ENCODE measurements at places on chromosomes 2 and 18.

DNA sequence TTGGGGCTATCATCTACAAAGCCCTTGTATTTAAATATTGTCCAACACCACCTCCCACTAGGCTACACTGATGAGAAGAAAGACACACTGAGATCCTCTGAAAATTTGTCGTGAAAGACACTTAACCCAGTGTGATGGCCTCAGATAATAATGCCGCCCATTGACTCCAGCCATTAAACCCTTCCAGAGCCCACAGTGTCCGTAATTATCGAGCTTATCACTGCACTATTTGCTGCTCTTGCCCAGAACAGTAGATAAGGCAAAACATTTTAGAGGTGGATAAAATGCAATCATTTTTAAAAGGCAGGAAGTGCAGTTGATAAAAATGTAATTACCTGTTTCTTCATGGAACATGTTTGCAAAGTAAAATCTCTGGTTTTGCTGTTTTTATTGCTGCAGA, 121.3 kb upstream of the DDX18 start:
- no peak for DNase-seq

GRCh38 chr18:45839414-45840395, 14.2 kb downstream of the SIGLEC15 start:
- DNase-seq, result peak; percentile 61

- DNase-seq, result peak; percentile 44
Measured at GRCh38 chr2:152189622-152190495, 14.3 kb upstream of the STAM2 start.

DNA sequence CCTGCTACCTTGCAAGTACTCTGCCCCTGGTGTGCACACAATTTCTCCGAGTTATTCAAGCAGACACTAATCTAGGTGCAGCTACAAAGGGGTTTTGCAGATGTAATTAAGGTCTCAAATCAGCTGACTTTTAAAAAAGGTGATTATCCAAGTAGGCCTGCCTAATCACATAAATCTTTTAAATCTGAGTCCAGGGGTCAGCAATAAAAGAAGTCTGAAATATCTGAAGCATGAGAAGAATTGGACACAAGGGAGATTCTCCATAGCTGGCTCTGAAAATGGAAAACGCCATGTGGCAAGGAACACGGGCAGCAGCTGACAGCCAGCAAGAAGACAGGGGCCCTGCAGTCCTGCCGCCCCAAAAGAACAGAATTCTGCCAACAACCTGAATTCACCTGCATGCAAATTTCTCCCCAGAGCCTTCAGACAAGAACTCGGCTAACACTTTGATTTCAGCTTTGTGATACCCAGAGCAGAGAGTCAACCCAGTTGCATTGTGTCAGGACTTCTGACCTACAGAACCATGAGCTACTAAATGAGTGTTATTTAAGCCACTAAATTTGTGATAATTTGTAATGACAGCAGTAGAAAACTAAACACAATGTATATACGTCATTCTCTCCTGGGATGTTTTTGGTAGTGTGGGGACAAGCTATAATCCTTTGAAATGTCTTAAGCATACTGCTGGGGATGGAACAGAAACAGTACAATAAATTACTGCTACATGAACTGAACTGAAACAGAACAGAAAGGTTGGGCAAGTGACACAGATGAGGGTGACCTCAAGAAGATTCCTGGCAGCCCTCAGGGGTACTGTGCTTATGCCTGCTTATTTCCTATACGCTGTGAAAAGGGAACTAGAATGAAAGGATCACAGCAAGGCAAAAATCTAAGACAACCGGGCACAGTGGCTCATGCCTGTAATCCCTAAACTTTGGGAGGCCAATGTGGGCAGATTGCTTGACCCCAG, 3.2 kb downstream of the INO80C start:
- DNase-seq, result no peak

DNA sequence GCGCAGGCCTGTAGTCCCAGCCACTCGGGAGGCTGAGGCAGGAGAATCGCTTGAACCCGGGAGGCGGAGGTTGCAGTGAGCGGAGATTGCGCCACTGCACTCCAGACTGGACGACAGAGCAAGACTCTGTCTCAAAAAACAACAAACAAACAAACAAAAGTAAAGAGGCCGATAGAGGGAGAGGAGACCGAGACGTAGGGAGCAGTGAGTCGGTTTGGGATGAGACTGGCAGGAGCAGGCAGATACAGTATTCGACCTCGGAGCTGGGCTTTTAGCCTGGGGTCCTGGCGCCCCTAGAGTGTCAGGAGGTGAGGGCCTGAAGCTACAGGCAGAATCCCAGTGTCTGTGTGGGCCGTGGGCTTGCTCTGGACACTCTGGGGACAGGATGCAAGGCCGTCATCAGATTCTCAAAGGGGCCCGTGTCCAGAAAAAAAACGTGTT, 51.2 kb downstream of the SLC4A1AP start:
- DNase-seq, result no peak

DNA sequence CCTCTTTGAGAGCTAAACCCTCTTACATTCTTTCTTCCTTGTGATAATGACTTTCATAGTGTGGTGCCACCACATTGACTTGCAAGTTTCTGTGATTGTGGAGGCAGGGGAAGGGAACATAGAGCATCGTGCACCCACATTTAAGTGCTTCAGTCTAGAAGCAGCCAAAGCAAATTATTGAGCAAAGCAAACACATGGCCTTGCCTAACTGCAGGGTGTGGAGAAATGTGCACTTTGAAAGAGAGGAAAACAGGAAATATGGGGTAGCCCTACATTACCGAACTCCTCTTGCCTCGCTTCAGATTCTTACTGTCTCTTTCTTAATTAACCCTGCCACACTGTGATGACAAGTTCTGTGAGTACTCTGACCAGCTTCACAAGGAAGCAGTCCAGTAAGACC, 814.6 kb downstream of the SLC4A3 start:
- DNase-seq, result no peak

- peak; percentile 5 for DNase-seq
Measured at GRCh38 chr18:41266616-41267015, 688.4 kb upstream of the PIK3C3 start.

GRCh38 chr2:132374151-132374550, 42.5 kb upstream of the GPR39 start:
- DNase-seq, result no peak

GRCh38 chr2:177598326-177599138, 206.0 kb downstream of the AGPS start:
- peak; percentile 82 for DNase-seq

DNA sequence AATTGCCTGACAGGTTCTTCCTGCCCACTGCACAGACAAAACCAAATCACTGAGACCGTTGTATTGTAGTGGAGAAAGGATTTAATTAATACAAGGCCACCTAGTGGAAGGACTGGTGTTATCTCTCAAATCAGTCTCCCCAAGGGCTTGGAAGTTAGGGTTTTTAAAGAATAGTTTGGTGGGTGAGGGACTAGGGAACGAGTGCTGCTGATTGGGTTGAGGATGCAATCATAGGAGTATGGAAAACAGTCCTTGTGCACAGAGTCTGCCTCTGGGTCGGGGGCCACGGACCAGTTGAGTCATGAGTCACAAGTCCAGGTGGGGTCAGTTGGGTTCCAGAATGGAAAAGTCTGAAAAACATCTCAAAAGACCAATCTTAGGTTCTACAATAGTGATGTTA, 89.1 kb downstream of the B3GNT2 start:
- no peak for DNase-seq

- DNase-seq, result no peak
Measured at GRCh38 chr2:143604566-143604959, 475.3 kb downstream of the ARHGAP15 start.

- no peak for DNase-seq
Measured at GRCh38 chr2:140770645-140771044, 1360.2 kb downstream of the LRP1B start.

DNA sequence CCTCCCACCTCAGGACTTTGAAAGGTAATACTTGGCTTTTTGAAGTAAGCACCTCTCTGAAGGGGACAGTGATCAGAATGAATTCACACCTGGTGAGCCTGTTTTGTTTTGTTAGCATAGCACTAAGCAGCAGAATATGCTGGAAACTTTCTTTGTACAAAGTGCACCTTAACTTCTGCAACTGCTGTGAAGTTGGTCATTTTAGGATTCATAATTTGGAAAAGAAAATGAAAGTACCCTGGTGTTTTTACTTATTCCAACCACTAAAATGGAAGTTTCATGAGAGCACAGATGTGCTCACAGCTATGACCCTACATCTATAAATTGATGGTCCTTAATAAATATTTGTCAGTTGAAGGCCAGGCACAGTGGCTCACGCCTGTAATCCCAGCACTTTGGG, 257.8 kb upstream of the STON1 start:
- no peak for DNase-seq

DNA sequence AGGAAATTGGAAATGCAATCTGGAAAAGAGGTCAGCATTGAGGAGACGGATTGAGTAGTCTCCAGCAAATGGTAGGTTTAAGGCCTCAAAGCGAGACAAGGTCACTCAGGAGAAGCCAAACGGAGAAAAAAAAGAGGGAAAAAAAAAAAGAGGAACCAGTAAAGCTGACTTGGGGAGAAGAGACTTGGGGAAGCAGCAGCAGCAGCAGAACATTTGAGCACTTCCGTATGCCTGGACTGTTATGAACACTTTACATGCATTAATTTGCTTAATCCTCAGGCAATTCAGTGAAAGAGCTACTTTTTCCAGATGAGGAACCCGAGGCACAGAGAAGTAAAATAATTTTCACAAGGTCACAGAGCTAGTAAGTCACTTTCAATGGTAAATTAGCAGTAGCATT, 81.3 kb downstream of the OSBPL6 start:
- DNase-seq, result no peak

DNA sequence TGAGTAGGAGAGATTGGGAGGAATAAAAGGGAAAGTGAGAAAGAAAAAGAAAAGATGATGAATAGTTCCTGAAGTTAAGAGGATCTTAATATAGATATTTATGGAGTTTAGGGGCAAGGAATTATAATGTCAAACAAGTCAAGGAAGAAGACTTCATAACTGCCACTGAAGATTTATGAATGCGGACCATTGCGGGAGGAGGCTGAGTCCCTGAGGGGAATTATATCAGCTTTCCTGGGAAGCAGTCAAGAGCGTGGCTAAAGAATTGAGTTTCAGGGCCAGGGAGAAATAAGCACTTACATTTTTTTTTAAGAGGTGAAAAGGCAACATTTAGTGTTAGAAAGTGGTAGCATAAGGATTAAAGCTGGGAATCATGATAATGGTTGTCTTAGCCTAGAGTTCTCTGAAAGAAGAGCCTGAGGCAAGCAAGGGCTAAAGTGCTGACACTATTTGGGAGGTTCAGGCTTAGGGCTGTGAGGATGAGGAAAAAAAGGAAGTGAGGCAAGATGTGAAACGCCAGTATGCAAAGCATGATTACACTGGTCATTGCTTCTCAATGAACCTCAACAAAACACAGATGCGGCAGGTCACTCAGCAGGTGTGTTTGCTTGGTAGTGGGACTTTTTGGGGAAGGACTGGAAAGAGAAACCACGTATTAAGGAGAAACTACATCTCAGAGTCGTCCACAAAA, 217.1 kb downstream of the SLC4A3 start:
- DNase-seq, result no peak

DNA sequence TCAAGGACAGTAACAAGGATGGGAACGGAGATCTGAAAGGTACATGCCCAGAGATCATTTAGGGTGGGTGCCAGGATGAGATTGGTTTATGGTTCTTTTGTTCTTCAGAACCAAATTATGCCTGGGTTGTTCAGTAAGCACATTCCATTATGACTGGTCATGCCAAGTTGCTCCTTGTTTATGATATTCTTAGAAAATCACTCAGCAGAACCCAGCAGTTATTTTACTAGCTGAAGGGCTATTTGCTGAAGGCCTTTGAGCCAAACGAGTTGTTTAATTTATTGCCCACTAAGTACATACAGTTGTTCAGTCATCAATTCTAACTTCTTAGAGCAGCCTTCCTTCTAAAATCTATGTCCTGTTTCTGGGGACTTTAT, 635 bp downstream of the SLC3A1 start:
- no peak for DNase-seq

DNA sequence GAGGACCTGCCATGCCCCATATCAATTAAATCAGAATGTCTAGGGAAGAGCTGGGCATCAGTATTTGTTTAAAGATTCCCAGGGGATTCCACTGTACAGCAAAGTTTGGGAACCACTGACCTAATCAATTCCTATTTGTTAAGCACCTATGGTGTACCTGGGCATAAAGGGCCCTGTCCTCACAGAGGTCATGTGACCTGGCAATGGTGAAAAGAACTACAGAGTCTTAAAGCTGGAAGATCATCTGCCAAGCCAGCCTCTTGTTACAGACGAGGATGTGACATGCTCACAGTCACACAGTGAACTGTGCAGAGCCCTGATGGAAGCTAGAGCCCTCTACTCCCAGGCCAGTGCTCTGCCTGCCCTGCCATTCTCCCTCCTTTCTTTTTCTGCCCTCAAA, 23.3 kb downstream of the SLC14A2 start:
- DNase-seq, result no peak

DNA sequence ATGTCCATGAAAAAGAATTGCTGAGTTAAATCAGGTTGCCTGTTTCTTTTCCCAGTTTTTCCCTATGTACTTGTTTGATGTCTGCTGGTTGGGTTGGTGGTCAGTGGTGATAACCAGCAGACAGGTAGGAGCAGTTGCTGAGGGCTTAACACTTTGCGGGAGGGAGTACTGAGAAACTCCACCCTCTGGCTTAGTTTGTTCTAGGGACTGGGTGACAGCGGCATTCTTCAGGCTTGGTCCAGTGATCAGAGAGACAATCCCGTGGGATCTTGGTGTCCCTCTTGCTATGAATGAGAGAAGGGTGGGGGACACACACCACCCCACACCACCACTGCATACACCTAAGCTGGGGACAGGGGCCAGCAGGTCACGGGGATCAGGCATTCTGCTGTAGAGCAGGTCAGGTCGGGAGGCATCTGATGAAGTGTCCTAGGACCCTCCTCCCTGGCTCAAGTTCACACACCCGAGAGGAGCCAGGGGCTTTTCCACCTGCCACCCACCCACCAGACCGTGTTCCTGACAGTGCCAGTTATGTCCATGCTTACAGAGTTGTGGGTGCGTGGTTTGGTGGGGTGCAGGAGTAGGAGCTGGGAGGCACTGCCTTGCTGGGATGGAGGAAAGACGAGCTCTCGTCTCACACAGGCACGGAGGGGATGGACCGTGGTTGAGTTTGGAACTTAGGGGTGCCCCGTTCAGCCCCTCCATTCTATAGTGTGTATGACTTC, 21.3 kb upstream of the ALLC start:
- DNase-seq, result no peak

DNA sequence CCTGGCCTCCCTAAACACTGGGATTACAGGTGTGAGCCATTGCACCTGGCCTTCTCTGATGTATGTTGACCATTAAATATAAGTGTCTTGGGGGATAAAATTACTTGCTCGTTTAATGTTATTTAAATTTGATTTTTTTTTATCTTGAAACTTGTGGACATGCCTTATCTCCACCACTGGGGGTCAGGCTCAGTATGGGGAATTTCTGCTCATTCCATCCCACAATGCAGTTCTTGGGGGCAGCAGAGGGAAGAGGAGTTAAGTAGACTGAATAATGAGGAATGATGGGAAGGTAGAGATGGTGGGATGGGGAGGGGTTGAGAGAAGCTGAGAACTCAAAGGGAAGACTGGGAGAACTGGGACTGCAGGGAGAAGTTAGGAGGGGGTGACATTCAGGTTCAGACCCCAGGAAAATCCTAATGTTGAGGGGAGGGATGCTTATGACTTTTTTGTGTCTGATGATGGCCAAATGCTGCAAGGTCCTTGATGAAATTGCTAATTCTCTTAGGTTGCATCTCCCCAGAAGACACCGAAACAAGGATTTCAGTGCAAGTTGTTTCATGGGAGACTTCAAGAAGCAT, 174.2 kb downstream of the MIB1 start:
- no peak for DNase-seq

All from fibroblast of skin of left biceps (primary cell).